KG1 (cell line): ENCODE measurements at places on chromosomes 4 and X.

DNA sequence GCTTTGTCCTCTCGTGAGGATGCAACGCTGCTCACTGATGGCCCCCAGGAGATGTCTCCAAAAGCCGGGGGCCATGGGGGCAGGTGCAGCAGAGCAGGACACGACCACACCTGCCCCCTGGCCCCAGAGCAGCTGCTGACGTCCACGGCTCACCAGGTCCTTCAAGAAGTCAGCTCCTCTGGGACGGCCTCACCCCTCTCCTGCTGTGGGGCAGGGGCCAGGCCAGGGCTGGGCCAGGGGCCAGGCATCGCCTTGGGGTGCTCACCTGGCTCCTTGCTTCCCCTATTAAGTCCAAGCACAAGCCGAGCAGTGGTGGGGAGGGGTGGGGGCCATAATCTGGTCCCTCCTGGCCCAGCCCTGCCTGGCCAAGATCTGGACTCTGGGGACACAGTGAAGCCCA, 28.6 kb upstream of the MXD4 start:
- DNase-seq = no peak

DNA sequence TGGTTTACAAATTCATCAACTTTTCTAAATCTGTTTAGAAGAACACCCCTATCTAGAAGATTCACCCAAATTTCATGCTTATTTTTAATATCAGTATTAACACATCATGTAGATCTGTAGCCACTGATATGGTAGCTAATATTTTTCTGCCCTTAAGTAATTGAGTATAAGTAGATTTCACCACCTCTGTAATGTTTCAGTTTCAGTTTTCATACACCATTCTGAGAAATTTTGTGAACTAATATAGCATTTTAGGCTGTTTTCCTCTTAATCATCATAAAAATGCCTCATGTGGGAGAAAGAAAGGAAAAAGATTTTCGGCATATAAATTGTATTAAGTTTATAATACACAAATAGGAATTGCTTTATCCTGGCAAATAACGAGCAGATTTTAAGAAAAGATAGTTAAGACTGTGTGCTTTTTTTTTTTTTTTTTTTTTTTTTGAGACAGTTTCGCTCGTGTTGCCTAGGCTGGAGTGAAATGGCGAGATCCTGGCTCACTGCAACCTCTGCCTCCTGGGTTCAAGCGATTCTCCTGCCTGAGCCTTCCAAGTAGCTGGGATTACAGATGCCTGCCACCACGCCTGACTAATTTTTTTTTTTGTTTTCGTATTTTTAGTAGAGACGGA, 21.4 kb upstream of the RBPJ start:
- no peak for DNase-seq

GRCh38 chr4:153420361-153420760, 45.8 kb upstream of the TMEM131L start:
- no peak for DNase-seq

GRCh38 chr4:97235521-97235920, 907.8 kb downstream of the STPG2 start:
- DNase-seq = no peak

GRCh38 chr4:189547559-189547958, 393.1 kb upstream of the FRG1 start:
- no peak for DNase-seq
